ENCODE measurements at places on chromosomes 1 and 21.
A peak's percentile ranks its signal among the peaks of the same experiment; 100 is the strongest.

GRCh38 chr21:44729336-44730027 is 18.1 kb upstream of the TSPEAR start:
- no peaks in the 10 kb centered on the region for H3K4me1 ChIP-seq
- no peak overlapping the region for H3K27ac ChIP-seq
- H3K4me3 ChIP-seq: no peak overlapping the region

DNA sequence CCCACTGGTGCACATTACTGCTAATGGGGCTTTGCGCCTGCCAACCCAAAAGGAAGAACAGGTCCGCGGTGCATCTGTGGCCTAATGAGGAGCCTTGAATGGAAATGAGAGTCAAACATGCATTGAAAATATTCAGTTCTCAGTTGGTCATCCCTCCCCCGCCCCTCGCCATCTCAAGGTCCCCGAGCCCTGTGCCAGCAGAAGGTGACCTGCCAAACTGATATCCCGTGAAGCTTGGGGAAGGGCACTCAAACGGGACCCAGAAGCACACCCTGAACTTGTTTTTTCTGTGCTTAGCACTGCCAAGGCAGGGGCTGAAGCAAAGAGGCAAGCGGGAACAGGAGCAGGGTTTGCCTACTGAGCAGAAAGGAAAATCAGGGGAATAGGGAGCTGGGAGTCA is 67.9 kb upstream of the ZNF648 start:
- H3K36me3 ChIP-seq: no peaks in the 10 kb centered on the region
- no peaks in the 10 kb centered on the region for H3K27me3 ChIP-seq
- DNase-seq: peak; percentile 41
- H3K4me1 ChIP-seq: peaks cover 15% of the 10 kb centered on the region

- no peak overlapping the region for H3K4me3 ChIP-seq
- H3K27ac ChIP-seq: no peak overlapping the region
- H3K4me1 ChIP-seq: no peaks in the 10 kb centered on the region
- DNase-seq: no peak
These were observed 22.8 kb downstream of the HFM1 start for GRCh38 chr1:91381844-91382243.

GRCh38 chr1:53413175-53414001 is 45.8 kb upstream of the DMRTB1 start:
- H3K4me1 ChIP-seq: no peaks in the 10 kb centered on the region
- no peak overlapping the region for H3K4me3 ChIP-seq
- DNase-seq: no peak
- no peak overlapping the region for H3K27ac ChIP-seq
- no peaks in the 10 kb centered on the region for H3K27me3 ChIP-seq

- H3K36me3 ChIP-seq: no peaks in the 10 kb centered on the region
- no peak overlapping the region for H3K4me3 ChIP-seq
- H3K4me1 ChIP-seq: no peaks in the 10 kb centered on the region
These were observed 14.4 kb upstream of the TP53BP2 start for GRCh38 chr1:223860051-223860622.

- no peaks in the 10 kb centered on the region for H3K36me3 ChIP-seq
- no peak for DNase-seq
- no peaks in the 10 kb centered on the region for H3K27me3 ChIP-seq
- H3K27ac ChIP-seq: peak overlapping the region; percentile 28
- no peaks in the 10 kb centered on the region for H3K4me1 ChIP-seq
These were observed 9.4 kb upstream of the THEMIS2 start for GRCh38 chr1:27862671-27863537.

DNA sequence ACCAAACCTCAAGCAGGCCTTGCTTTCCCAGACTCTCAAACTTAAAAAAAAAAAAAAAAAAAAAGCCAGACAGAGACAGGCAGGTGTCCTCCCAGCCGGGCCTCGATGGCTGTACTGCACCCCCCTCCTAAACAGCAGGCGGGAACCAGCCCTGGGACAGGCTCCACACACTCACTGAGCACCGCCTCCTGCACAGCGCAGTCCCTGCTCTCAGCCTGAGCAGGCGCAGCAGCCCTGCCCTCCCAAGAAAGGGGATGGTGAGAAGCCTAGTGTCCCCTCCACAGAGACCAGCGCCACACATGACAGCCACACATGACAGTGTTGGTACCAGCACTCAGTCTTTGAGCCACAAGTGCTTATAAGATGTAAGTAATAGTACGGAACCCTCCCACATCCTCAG is 11.9 kb downstream of the MX2 start:
- no peaks in the 10 kb centered on the region for H3K4me1 ChIP-seq
- DNase-seq: no peak
- no peaks in the 10 kb centered on the region for H3K27me3 ChIP-seq
- H3K36me3 ChIP-seq: no peaks in the 10 kb centered on the region
- H3K4me3 ChIP-seq: no peak overlapping the region

GRCh38 chr1:66223681-66224080 is 310.3 kb upstream of the SGIP1 start:
- no peak overlapping the region for H3K27ac ChIP-seq
- H3K36me3 ChIP-seq: no peaks in the 10 kb centered on the region
- no peaks in the 10 kb centered on the region for H3K27me3 ChIP-seq
- H3K4me1 ChIP-seq: no peaks in the 10 kb centered on the region
- DNase-seq: no peak

- no peak overlapping the region for H3K27ac ChIP-seq
- no peaks in the 10 kb centered on the region for H3K27me3 ChIP-seq
- no peak overlapping the region for H3K4me3 ChIP-seq
- no peaks in the 10 kb centered on the region for H3K4me1 ChIP-seq
- DNase-seq: peak; percentile 69
- no peaks in the 10 kb centered on the region for H3K36me3 ChIP-seq
These were observed 115.3 kb upstream of the FMN2 start for GRCh38 chr1:239976130-239976968.

All from pancreas (tissue), 10 donors.